ENCODE measurements at places on chromosomes 11 and 22.
A peak's percentile ranks its signal among the peaks of the same experiment; 100 is the strongest.

- no peak for DNase-seq
Measured at GRCh38 chr11:77109236-77110019, 6.8 kb downstream of the OMP start.

DNA sequence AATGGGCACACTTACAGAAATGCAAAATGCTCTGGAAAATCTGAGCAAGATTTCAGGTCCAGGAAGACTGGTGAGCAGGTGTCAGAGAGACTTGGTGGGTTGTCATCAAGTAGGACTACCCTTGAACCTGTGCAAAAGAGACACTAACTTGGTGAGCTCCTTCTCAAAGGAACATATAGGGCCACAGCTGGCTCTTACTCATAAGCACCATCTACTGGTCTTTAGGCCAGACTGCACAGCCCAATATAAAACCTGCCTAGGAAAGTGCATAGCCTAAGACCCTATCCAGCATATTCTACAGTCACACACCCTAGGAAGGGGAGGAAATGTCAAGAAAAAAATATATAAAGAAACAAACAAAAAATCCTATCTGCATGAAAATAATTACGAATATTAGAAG, 18.2 kb upstream of the OR10W1 start:
- peak; percentile 32 for DNase-seq

DNA sequence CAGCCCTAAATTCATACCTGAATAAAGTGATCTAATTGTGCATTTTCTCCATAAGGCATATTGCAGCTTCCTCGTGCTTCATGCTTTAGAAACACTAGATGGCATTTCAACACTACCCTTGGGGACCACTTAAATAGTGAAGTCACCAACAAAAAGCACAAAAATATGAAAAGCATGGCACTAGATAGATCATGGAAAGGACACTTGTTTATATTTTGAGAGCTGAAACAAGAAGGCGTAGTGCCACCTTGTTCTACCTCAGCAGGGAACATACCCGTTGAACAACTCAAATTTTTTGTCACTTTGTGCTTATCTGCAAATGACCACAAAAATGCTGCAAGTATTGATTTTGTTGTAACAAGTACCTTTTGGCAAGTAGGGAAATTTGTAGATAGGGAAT, 8.6 kb downstream of the TBCEL start:
- no peak for DNase-seq

- DNase-seq: peak; percentile 71
Measured at GRCh38 chr11:85682330-85683305, 3.4 kb downstream of the CCDC89 start.

DNA sequence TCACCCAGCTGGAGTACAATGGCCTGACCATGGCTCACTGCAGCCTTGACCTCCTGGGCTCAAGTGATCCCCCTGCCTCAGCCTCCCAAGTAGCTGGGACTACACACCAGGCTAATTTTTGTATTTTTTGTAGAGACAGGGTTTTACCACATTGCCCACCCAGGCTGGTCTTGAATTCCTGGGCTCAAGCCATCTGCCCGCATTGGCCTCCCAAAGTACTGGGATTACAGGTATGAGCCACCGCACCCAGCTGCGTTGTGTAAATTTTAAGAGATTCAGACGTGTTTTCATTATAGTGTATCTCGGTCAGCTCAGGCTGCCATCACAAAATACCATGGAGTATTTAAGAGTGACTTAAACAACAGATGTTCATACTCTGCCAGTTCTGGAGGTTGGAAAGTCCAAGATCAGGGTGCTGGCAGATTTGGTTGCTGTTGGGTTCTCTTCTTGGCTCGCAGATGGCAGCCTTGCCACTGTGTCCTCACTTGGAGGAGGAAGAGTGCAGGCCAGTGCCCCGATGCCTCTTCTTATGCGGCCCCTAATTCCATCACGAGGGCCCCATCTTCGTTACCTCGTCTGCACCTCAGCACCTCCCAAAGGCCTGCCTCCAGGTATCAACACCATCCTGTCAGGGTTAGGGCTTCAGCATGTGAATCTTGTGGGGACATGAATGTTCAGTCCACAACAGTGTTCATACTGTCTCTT, 32.6 kb upstream of the PARVB start:
- no peak for DNase-seq

GRCh38 chr22:24046024-24046423, 34.9 kb downstream of the CABIN1 start:
- peak; percentile 10 for DNase-seq

GRCh38 chr22:48370508-48371325, 1457.0 kb downstream of the BRD1 start:
- no peak for DNase-seq

- no peak for DNase-seq
Measured at GRCh38 chr11:2346586-2347307, 30.4 kb upstream of the CD81 start.

GRCh38 chr11:102832612-102833011, 10.8 kb downstream of the MMP3 start:
- no peak for DNase-seq

DNA sequence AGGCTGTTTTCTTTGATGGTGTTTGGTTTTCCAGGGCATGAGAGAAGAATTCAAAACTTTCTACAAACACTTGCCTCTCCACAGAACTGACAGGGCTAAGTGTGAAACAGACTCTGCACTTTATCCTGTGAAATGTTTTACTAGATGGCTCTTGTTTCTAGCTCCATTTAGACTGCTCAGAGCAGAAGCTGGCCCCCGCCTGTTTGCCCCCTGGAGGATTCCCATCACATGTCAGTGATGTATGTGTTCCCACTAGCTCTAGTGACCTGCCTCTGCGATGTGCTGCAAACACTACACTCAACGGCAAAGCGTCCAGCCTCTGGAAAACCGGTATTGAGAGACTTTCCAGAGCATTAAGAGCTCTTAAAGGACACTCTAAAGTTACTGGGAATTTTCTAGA, 41.4 kb upstream of the PCF11 start:
- no peak for DNase-seq

GRCh38 chr22:39526736-39527171, 5.8 kb downstream of the RPS19BP1 start:
- peak; percentile 56 for DNase-seq

- DNase-seq: no peak
Measured at GRCh38 chr11:112281726-112282125, 21.1 kb upstream of the PLET1 start.

DNA sequence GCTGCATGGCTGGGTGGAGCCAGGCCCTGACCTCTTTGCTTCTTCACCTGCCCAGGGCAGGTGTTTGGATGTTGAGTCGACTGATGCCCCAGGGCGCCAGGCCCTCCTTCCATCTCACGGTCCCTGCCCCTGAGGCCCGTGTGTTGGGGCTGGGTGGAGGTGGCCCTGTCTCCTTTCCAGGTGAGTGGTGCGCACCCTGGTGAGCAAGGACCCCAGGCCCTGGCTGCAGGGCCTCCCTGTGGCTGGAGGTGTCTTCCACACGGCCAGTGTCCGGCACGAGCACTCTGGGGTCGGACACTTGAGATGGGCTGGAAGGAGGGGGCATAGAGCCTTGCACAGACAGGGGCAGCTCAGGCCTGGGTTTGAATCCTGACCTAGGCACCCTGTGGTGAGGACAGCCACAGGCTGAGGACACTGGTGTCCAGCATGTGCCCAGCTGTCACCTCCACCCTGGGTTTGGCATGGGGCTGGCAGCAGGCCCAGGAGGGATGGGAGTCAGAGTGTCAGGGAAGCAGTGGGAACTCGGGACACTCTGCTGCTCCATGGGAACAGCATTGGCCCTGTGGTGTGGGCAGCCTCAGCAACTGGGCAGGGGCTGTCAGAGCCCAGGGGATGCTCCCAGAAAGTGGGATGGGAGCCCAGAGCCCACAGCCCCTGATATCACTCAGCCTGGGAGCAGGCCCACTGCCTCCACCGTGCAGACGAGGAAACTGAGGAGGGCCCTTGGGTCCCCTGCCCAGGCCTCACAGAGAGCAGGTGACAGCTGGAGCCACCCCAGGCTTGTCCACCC, 37.1 kb upstream of the CCDC188 start:
- DNase-seq: no peak

GRCh38 chr11:6040874-6041273, 10.3 kb upstream of the OR56A1 start:
- DNase-seq: no peak

DNA sequence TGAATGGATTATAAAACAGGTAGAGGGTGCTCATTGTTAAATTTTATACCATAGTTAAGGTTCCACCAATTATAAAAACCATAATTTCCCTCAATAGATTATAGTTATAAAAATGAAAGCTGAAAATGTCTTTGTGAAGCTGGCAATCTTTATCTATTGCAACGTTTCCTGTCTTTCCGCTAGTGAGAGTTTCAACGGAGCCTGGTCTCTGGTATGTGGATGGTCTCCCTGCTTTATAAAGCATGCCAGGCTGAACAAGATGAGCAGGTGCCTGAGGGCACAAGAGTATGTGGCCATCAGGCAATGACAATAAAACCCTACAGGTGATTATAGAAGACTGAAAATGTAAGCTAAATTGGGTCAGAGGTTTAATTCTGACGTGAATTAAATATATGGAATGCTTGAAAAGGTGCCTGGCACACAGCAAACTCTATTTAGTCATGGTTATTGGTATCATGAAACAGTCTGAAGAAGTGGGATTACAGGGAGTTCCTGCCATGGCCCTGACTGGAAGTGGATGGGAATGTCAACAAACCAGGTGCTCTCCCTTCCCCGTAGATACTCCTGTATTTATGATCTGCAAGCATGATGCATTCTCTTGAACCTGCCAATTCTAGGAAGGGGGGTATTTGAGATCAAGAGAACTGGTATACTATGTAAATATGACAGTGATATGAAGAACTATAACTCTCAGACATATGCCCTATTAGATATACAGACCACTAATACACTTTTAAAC, 115.7 kb downstream of the ENTHD1 start:
- no peak for DNase-seq

- DNase-seq: peak; percentile 89
Measured at GRCh38 chr22:17258015-17258787, 39.0 kb upstream of the ADA2 start.

All from activated CD4-positive, alpha-beta T cell treated with anti-CD3 and anti-CD28 coated beads, Interleukin-2, Interleukin-6, amounts not matched to agents 100 ng/mL and 50 ng/mL, durations not matched to agents 16 hours and 8 hours (primary cell).